Iris pigment epithelial cell (primary cell): ENCODE measurements at places on chromosomes 6 and 20.

- DNase-seq = peak; percentile 86
Observed at GRCh38 chr6:107657755-107658461, 166.2 kb downstream of the SCML4 start.

DNA sequence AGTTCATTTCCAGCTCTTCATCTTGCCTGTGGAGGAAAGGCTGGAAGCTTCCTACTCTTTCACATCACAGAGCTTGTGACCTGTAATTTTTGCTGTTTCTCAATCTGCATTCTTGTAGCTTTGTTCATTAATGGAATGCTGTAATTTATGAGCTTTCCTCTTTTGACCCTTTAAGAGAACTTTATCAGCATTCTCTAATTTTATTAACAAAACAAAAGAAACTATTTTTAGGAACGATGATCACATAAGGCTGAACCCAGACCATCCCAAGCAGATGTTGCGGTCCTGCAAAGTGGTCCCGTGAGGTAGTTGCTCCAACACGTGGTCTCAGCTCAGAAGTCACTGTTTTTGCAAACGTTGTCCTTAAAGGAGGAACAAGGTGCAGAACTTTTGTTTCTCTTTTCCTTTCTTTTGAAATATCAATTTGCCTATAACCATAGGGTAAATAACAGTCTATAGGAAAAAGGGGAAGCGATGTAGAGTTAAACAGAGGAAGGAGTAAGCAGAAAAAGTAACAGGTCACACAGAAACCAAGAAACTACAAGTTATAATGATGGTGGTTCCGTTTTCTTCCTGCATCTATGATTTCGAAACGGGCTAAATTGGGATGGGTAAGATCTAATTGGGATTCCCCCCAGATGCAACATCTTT is 121.3 kb upstream of the PHACTR1 start:
- DNase-seq = peak; percentile 52

DNA sequence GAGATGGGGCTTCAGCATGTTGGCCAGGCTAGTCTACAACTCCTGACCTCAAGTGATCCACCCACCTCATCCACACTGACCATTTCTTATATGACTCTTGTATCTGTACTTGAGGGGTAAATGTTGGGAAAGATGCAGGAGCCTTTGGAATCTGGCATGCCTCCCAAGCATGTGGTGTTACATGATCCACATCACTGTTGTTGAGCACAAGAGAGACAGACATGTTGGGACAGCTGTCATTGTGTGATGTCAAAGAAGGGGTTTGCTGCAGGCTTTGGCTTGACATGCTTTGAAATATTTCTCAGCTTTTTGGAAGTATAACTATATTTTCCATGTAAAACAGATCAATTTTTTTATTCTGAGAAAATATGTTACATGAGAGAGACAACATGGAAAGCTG is 139.9 kb downstream of the MOXD1 start:
- peak; percentile 14 for DNase-seq

DNA sequence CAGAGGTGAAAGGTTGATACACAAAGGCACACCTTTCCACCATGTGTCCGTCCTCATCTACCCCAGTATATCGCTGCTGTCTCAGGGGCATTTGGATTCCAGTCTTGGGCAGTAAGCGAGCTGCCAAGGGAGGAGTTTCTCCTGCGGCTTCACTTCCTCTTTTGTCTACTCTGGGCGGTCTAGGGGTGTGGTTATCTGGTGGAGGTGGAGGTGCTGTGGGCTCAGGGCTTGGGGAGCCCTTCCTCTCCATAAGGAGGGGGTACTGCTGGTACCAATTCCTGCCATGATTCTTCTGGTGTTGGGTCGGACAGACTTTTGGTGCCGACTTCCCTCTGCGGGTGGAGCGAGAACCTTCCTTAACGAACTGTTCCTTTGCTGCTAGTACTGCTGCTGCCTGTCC is 31.9 kb upstream of the FABP7 start:
- DNase-seq = no peak

DNA sequence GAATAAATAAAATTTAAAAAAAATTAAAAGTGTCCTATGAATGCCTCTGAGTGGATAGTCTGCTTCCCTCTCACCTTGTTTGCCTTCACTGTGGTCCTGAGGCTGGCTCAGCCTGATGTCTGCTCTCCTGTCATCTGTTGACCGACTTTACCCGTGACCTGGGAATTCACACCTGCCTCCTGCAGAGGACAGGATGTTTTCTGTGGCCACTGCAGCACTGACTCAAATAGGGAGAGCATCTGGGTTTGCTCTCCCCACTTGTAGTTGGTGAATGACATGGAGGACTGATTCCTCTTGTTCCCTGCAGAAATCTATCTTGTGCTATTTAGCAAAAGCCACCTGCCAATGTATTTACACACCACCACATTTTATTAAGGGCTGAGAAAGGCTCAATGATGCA is 52.4 kb upstream of the ERVFRD-1 start:
- no peak for DNase-seq

DNA sequence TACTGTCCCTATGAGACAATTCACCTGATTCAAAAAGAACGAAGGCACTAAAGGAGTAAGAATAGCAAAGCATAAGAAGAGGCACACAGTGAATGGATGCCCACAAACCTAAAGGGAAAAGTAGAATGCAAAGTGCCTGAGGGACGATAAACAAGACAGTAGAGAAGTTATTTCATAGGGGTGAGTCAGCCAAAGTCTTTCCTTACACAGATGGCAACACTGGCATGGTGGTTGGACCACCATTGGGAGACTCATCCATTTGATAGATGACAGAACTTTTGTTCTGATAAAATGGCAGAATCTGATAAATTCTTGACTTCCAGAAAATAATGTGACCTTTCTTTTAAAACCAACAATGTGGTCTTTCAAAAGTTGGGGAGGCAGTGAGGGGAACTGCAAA is 148.1 kb upstream of the HDAC2 start:
- no peak for DNase-seq
